ENCODE measurements at places on chromosomes 2 and 18.

- no peak for DNase-seq
Measured at GRCh38 chr2:38065502-38066135, 10.3 kb downstream of the CYP1B1 start.

DNA sequence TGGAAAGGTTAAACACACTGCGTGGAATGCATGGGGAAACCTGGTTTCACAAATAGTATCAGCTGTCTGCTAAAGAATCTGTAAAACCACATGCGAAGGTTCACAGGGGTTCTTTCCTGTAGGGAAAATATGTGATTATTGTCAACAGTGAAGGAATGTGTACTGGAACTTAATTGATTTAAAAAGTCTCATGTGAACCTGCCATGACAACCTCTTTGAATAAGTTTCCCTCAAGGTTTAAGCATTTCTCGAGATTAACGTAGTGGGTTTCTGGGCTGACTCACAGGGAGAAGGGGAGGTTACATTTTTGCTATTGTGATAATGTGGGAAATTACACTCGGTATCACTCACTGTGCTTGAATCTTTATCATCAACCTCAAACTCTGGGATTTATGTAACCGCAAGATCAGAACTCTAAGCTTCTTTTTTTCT lies 28.2 kb upstream of the IL1R1 start:
- DNase-seq = no peak

DNA sequence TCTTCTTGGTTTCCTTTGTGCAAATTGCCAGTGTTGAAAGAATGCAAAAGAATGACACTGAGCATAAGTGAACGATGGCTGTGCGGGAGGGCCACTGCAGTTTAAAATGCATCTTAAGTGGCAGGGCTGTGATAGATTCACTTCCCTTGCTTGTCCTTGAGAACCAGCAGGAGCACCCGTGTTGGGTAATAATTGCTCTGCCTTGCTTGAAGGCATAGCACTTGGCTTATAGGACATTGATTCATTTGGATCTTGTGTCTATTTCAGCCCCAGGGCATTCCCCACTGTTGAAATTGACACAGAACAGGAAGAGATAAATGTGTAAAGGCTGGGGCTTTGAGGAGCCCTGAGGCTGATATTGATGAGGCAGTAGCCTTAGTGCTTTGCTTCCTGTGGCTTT lies 1003.7 kb upstream of the GYPC start:
- no peak for DNase-seq

DNA sequence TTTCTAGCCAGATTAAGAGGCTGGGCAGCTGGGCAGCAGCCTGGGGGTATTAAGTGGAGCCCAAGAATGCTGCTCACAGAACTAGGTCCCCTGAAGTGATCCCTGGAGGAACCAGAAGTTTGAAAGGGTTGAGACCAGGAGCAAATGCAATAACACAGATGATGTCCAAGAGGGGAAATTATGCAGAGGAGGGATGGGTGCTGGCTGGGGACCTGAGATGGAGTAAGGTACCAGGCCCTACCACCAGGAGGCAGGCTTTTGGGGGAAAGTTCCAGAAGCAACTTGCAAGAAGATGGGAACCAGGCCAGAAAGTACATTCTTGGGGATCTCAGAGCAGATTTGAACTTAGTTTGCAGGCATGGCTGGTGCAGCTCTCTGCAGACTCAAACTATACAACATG lies 175.1 kb downstream of the NCK2 start:
- DNase-seq = peak; percentile 34

DNA sequence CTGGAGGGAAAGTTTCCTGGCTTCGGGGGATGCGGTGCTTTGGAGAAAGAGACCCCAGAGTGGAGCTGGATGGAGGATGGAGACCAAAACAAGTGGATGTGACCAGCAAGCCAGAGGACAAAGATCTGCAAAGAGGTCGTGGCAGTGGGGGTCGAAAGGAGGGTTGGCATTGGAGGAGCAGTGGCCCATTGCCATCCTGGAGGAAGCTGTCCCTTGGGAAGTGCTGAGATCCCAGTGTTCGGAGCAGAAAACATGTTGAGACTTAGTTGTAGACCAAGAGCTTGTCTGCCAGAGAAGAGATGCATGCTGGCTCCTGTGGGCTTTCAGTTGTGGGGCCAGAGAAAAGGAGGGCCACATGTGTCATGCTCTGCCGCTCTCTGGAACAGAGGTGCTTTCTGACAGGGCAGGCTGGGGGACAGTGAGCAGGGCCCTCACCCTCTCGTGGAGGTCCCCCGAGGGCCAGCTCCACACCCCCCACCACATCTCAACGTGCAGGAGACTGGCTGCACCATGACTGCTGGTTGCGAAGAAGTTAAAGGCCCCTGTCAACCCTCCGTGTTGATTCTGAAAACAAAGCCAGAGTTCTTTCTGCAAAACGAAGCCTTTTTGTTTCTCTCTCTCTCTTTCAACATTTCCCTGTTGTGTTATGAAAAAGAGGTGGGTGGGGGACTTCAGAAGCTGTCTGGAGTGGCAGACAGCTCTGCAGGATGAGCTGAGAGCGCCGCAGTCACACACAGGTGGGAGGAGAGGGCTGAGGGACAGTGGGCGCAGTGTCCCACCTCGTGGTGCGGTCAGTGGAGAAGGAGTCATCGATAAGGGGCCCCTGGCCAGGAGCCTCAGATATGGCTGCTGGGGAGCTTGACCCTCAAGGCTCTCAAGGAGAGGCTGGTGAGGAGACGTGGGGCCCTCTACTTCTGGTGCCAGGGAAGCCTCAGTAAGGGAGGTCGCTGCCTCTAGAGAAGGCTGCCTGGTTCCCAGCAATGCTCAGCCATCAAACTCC lies 77.6 kb upstream of the BCL2L11 start:
- peak; percentile 22 for DNase-seq

- no peak for DNase-seq
Measured at GRCh38 chr2:12212841-12213597, 466.6 kb downstream of the LPIN1 start.
